ENCODE measurements at places on chromosomes 3 and 15. TPM values are rescaled to one million over a fixed set of nuclear protein-coding genes. Genes with fewer than 3 reads are reported as not detected.

SCAANT1 gene
- 2.9 TPM for total RNA-seq

DNA sequence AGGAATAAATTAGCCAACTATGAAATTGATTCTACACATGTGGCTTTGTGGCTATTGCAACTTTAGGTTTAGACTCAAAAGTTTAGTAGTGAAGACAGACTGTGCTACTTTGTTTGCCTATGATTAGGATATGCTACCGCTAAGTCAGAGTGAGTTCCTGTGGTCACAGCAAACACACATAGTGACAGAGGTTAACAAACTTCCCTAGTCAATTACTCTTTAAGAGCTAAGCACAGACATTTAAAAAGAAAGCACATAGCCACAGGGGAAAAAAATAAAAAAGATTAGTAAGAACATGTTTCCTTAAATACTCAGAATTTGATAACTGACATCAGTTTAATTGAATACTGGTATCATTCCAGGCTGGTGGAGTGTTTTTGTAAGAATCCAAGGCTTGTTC, 207.1 kb downstream of the GBE1 start:
- no peak for DNase-seq

DNA sequence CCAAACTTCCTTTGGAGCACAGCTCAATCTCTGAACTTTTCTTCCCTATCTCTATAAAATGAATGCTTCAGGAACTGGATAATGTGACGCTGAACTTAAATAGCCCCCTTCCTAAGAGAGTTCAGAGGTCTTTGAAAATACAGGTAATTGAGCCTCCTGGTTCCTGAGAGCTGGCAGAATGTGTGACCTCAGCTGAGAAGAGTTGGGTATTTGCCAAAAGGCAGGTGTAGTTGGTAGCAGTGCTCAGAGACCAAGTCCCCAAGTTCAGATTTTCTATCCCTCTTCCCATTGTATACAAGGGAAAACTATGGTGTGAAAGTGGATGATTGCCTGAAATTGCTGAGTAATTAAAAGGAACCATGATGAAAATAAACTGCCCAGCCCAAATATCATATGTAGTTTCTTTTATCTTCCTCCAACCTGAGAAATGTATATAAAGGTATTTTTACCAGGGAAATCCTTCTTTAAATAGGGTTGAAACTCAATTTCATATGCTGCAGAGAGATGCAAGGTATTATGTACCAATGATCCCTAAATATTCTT, 154.6 kb upstream of the ICE2 start:
- no peak for DNase-seq

- no peak for DNase-seq
Measured at GRCh38 chr15:85564686-85565085, 184.3 kb downstream of the AKAP13 start.

- DNase-seq = no peak
Measured at GRCh38 chr3:150335631-150336030, 72.5 kb upstream of the TSC22D2 start.

DNA sequence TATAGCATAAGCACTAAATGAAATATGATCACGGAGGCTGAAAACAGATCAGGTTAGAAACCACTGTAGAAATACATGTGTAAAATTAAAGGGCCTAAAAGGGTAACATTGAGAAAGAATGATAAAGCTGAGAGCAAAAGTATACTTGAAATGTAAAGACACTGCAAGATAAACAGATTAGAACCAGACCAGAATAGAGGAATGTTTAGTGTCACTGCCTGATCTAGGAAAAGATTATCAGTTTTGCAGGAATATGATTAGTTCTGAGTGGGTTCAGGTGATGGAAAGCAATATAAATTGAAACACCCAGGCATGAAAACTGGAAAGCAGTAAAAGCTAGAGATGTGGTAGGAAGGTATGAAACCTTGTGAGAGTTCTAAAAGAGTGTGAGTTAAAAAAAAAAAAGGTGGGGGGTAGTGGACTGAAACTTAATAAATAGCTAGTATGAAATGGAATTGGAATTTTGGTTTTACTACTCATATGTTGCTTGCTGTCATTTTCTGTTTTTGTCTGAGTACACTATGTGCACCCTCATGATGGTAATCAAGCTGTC, 16.0 kb upstream of the C3orf38 start:
- DNase-seq = no peak

- no peak for DNase-seq
Measured at GRCh38 chr3:100044369-100044768, 69.9 kb downstream of the FILIP1L start.

- no peak for DNase-seq
Measured at GRCh38 chr3:40837300-40837699, 312.5 kb downstream of the ZNF621 start.

EPHB1 gene
- total RNA-seq = not detected

GRCh38 chr3:181901626-181902025, 189.9 kb downstream of the SOX2 start:
- DNase-seq = no peak

DNA sequence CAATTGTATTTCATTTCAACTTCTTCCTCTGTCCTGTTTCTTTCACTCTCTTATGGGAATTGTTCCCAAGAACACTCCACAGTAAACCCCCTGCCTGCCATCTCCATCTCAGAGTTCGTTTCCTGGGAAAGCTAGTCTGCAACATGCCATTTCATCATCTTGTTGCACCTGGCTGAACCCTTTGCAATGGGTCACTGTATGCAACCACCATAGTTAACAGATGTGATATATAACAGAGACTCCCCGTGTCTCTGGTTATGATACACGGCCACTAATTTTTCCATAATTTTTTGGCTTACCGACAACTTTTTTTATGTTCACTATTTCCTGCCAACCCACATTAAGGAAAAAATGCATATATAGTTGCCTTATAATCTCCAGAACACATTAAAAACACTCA, 95.5 kb downstream of the CHST2 start:
- DNase-seq = no peak

DNA sequence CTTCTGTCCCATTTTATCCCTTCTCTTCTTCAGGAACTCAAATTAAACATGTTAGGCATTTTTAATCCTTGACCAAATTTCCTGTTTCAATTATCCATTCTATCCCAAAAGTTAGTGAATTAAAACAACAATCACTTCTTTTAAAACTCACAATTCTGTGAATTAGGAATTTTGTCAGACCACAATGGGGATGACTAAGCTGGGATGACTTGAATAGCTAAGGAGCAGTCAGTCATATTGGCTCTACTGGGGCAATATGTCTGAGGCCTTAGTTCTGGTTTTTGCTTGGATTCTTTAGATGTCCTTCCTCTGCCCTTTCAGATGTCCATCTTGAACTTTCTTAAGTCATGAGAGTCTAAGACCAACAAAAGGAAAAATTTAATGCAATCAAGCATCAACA, 178.2 kb upstream of the TGFBR2 start:
- DNase-seq = no peak

DNA sequence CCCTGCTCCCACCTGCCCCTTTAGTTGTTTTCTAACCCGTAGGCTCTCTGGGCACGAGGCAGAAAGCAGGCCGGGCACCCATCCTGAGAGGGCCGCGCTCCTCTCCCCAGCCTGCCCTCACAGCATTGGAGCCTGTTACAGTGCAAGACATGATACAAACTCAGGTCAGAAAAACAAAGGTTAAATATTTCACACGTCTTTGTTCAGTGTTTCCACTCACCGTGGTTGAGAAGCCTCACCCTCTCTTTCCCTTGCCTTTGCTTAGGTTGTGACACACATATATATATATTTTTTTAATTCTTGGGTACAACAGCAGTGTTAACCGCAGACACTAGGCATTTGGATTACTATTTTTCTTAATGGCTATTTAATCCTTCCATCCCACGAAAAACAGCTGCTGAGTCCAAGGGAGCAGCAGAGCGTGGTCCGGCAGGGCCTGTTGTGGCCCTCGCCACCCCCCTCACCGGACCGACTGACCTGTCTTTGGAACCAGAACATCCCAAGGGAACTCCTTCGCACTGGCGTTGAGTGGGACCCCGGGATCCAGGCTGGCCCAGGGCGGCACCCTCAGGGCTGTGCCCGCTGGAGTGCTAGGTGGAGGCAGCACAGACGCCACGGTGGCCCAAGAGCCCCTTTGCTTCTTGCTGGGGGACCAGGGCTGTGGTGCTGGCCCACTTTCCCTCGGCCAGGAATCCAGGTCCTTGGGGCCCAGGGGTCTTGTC, 48.5 kb downstream of the PGPEP1L start:
- no peak for DNase-seq

ZPLD1 gene
- not detected for total RNA-seq

DNA sequence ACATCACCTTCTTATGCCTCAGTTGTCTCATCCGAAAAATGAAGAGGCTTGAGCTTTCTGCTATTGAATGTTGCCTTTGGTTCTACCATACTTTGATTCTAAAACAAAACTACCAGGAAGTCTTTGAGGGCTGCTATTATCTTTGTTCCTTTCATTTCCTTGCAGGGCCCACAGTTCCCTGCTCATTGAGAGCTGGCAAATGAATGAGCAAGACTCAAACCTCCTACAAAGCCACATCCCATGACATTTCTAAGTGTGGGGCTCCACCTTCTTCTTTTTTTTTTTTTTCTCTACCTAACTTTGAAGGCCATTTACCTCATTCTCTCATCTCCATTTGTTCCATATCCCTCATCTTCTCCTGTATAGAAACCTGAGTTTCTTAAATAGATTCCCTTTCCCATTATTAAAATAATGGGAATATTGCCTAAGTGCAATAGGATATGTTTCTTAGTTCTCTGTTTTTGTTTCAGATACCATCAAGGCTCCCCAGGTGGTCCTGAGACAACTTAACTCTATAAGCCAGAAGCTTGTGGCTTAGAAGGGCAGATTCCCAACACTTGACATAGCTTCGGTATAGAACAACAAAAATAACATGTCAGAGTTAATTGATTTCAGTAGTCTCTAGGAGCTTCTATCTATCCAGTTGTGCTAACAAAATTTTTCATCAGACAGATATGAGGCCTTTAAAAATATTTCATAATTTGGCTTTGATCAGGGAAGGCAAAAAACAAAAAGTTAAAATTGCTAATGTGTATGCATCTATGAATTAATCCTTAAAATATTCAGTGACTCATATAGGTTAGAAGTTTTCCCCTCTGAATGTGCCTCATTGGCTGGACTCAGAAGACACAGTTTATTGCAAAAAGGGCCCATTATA, 951.6 kb downstream of the TUSC7 start:
- no peak for DNase-seq

DNA sequence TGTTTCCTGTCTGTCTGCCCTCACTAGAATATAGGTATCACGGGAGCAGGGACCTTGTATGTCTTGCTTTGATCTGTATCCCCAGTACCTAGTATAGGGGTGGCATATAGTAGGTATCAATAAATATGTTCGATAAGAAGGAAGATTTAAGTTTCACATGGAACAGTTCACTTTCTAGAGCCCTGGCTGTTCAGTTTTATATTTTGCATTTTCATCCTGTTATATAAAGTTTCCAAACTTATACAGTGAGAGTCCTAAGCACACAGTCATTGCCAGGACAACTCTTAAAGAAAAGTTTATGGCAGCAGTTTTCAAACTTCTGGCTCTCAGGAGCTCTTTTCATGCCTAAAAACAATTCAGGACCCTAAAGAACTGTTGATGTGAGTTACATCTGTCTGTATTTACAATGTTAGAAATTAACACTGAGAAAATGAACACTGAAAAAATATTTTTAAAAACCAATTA, 13.4 kb downstream of the ITPR1 start:
- no peak for DNase-seq

GAP43 gene
- not detected for total RNA-seq

- no peak for DNase-seq
Measured at GRCh38 chr15:40048926-40049475, 10.0 kb upstream of the SRP14 start.

DNA sequence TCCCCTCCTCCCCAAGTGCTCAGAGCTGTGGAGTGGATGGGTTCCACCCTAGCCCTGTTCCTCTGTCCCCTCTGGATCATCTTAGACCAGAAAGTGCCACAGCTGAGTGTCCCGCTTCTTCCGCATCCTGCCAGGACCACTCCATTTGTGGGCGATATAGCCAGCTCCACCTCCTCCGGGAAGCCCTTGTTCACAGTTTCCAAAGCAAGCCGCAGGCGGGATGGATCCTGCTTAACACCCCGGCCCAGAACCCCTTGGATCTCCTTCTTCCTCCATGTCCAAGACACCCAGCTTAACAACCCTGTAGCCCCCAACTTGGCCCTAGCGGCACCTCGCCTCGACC, 490 bp upstream of the ALAS1 start:
- no peak for DNase-seq

GOLGA8G gene
- not detected for total RNA-seq

GRCh38 chr3:16802389-16802788, 82.4 kb upstream of the PLCL2 start:
- no peak for DNase-seq

GRCh38 chr15:26550880-26551279, 222.0 kb downstream of the GABRB3 start:
- no peak for DNase-seq

- DNase-seq = no peak
Measured at GRCh38 chr15:25775317-25775912, 87.7 kb downstream of the ATP10A start.
